Thymus (tissue), 14 donors: ENCODE measurements at places on chromosomes 1 and 21.
A peak's percentile ranks its signal among the peaks of the same experiment; 100 is the strongest.

DNA sequence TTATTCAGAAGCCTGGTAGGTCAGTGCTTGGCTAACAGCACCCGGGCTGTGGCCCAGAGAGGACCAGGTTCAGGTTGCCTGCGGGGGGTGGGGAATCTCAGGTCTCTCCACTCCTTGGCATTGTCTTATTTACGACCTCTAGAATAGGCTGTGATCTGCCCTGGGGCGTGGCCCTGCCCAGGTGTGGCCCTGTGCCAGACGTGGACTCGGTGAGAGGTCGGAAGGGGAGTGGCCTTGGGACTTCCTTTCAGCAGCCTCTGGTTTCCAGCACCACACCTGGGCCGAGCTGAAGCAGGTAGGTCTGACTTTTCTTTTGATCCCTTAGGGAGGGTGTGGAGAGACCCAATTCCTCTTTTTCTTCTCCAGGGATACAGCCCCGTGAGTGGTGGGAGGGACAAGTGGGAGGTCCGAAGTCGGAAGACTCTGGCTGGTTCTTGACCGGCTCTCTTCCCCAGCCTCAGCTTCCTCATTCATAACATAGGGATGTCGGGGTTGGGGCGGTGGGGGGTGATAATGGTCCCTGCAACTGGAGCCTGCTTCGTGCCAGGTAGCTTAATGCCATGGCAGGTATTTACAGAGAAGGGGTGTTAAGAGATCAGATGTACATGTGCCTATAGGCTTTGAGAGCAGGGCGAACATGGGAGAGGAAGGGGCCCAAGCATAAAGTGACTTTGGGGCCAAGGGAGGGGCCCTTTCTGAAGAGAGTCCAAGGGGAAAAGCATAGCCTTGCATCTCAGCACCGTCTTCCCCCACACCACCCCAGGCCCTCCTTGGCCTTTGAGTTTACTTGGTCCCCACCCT lies 16.5 kb downstream of the ACOT11 start:
- no peak for DNase-seq

GRCh38 chr1:55305735-55306134 lies 90.6 kb upstream of the USP24 start:
- DNase-seq = no peak

GRCh38 chr1:68231627-68232288 lies 565 bp downstream of the WLS start:
- DNase-seq = no peak

GRCh38 chr21:43209575-43210453 lies 41.0 kb downstream of the CRYAA start:
- no peak for DNase-seq

GRCh38 chr1:97042551-97042950 lies 321.0 kb downstream of the PTBP2 start:
- DNase-seq = no peak

- no peak for DNase-seq
These were observed 75.9 kb downstream of the ZSCAN20 start for GRCh38 chr1:33548319-33548718.

GRCh38 chr1:189623336-189623735 lies 854.3 kb downstream of the BRINP3 start:
- DNase-seq = no peak

GRCh38 chr1:182249201-182249676 lies 142.4 kb downstream of the GLUL start:
- no peak for DNase-seq

- DNase-seq = no peak
These were observed 21.8 kb downstream of the POFUT2 start for GRCh38 chr21:45265721-45266517.

GRCh38 chr1:2575801-2576663 lies 10.5 kb upstream of the PRXL2B start:
- DNase-seq = no peak

DNA sequence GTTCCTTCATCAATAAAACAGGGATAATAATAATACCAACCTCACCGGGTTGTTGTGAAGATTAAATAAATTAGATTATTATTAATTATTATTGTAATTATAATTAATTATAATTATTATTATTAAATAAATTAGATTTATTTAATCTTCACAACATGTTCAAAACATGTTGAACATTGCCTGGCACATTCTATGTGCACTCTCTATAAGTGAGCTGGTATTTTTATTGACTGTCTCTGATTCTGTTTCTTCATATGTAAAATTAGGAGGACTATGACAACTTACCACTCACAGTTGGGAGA lies 834 bp upstream of the C8B start:
- no peak for DNase-seq

GRCh38 chr1:89686520-89686919 lies 53.6 kb downstream of the LRRC8C start:
- DNase-seq = no peak

- no peak for DNase-seq
These were observed 34.0 kb downstream of the FH start for GRCh38 chr1:241485554-241485992.

- DNase-seq = no peak
These were observed 31.8 kb downstream of the ATF3 start for GRCh38 chr1:212640223-212640878.

- no peak for DNase-seq
These were observed 806.7 kb upstream of the PRMT6 start for GRCh38 chr1:106249810-106250209.

- no peak for DNase-seq
These were observed 21.6 kb upstream of the TEKT2 start for GRCh38 chr1:36062315-36062714.

DNA sequence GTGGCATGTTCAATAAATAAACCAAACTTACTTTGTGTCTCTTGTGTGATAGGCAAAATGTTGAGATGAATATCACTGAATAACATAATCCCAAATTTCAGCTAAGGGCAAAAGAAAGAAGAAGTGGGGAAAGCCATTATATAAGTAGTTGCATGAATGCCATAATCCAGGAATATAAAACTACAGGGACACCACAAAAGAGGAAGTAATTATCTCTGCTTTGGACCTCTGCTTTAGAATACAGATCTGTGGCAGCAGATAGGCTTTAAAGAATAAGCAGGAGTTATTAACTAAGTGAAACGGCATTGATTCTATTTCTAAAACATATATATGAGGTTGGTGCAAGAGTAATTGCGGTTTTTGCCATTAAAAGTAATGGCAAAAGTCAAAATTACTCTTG lies 288.5 kb upstream of the SNX7 start:
- no peak for DNase-seq

DNA sequence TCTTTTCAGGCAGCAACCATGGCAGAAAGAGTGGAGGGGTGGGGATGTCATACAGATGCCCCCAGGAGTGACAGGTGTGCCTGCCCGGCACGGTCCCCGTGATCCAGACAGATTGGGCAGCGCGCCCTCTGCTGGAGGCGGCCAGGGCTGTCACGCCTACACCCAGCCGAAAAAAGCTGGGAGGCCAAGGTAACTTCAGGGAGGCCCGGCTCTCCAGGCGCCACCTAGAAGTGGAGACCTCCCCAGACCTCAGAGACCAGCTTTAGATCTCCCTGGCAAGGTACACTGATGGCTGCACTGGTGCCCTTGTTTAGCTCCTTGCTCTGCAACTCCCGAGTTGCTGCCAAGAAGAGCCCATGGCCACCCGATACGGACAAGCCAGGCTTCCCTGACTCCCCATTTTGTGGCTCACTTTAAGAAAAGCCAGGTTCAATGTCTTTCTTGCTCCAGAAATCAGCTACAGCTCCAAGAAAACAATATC lies 6.6 kb downstream of the GOLT1A start:
- peak; percentile 80 for DNase-seq

- DNase-seq = no peak
These were observed 20.9 kb upstream of the COL11A1 start for GRCh38 chr1:103129255-103129654.

GRCh38 chr1:54812801-54813484 lies 11.8 kb upstream of the TTC22 start:
- DNase-seq = no peak

- DNase-seq = no peak
These were observed 42.3 kb downstream of the TCEANC2 start for GRCh38 chr1:54095546-54096226.

GRCh38 chr1:230105245-230105753 lies 38.3 kb downstream of the GALNT2 start:
- no peak for DNase-seq

GRCh38 chr21:38992737-38993136 lies 187.0 kb downstream of the ETS2 start:
- no peak for DNase-seq

- no peak for DNase-seq
These were observed 259.9 kb upstream of the FMN2 start for GRCh38 chr1:239831577-239832355.

- no peak for DNase-seq
These were observed 25.7 kb downstream of the AKNAD1 start for GRCh38 chr1:108831225-108831624.

GRCh38 chr1:28591708-28592320 lies at the start of gene RAB42:
Gene RAB42 (plus strand): TSS chr1:28592265. CDS start chr1:28592512, 247 bp downstream.
- peak; percentile 35 for DNase-seq

- DNase-seq = no peak
These were observed 75.5 kb downstream of the SETD4 start for GRCh38 chr21:35984654-35985361.

- no peak for DNase-seq
These were observed 4.2 kb upstream of the GPR61 start for GRCh38 chr1:109535481-109535880.

DNA sequence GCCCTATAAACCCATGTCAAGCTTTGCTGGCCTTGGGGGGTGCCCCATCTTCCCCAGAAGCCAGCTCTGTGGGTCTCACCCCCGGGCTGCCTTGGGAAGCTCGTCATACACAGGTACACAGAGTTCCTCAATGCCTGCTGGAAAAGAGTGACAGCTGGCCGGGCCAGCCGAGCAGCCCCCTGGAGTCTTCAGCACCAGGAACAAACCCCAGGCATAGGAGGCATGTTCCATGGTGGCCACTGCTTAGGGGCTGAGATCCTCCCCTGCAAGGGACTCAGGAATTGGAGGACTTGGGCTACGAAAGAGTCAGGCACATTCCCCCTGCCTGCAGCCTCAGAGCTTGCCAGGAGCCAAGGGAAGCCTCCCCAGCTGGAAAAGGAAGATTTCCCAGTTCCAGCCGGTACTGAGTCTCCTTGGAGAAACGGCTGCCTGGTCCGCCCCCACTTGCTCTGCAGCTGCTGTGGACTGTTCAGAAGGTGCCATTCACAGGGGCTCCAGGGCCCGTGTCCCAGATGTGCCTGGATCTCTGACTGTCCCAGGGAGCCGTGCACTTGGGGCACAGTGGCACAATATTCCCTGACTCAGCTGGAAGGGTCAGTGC lies 89.5 kb downstream of the STUM start:
- no peak for DNase-seq

- DNase-seq = no peak
These were observed 717 bp upstream of the MYCL start for GRCh38 chr1:39902460-39902807.

DNA sequence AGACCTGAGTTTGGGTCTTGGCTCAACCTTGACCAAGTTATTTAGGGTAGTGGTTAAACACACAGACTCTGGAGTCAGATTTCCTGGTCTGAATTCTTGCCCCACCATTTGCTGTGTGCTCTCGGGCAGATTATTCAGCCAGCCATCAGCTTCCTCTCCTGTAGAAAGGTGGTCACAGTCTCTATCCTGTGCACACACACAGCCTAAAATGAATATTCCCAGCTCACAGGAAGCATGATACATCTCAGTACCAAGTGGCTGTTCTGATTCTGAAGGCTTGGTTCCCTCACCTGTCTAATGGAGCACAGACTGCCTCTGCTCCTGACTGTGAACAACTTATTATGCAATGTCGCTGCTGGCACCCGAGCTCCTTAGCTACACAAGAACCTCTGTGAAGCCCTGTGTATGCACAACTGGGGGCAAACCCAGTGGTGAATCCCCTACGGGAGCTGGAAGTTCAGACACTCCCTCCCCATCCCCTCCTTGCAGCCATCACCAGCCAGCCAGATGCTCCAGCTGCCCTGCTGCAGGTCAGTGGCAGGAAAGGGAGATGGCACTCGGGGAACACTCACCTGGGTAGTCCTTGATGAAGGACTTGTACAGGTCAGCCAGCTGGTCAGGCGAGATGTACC lies 13.7 kb downstream of the ENO1 start:
- no peak for DNase-seq

- DNase-seq = no peak
These were observed 214.3 kb downstream of the PTPRU start for GRCh38 chr1:29450591-29450990.

DNA sequence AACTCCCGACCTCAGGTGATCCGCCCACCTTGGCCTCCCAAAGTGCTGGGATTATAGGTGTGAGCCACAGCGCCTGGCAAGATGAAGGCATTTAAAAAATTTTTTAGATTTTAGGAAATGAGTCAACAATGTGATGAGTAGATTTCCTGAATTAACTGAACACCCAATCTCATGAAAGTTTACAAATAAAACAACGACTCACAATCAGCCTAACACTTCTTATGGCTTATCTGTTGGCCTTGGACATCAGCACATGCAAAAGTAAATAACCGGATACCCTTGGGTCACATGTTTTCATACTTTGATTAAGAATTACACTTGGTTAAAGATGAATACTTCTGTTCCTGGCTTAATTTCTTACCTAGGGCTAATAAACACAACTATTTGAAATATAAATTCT lies 3.0 kb downstream of the GNG12 start:
- DNase-seq = no peak

GRCh38 chr1:211320980-211321379 lies 5.7 kb upstream of the TRAF5 start:
- DNase-seq = no peak

DNA sequence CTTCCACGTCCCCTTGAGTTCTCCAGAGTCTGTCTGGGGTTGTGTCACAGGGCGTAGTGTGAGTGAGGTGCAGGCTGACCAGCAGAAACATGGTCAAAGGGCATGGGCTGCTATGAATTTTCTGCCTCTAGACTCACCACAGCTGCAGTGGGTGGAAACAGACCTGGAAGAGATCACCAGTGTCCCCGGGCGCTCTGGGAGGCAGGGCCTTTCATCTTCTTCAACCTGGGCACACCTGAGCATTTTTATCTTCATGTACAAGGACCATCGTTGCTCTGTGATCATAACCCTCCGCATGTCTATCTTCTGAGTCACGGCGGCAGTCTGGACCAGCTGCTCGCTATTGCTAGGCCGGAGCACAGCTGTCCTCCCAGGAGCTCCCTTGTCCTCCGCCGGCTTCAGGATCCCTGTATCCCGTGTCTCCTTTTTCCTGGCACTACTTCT lies 29.6 kb downstream of the DEGS1 start:
- DNase-seq = no peak

DNA sequence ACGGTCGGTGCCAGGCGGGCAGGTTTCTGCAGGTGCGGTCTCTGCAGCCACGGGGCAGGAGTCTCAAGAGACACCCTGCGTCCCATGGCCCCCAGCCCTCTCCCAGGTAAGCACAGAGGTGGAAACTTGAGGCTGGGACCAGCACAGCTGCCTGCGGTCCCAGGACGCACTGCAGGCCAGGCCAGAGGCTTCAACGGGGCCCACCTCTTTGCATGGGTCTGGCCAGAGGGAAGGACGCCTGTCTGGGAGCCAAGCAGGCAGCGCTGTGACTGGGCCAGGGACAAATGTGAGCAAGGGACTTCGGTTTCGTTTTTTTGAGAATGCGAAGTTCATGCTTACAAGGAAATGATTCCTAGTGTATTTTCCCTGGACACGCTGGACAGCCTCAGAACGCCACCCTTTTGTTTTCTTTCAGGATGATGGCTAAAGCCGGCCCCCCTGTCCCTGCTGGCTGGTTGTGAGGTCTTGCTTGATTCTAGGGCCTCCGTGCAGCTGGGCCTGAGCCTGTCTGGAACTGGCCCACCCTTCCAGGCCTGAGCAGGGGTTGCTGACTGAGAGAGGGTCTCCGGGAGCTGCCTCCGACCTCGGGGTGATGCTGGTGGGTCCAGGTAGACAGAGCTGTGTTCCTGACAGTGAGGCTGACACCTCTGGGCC lies 38.3 kb downstream of the MORN1 start:
- DNase-seq = no peak

GRCh38 chr1:100769906-100770646 lies 50.5 kb downstream of the VCAM1 start:
- DNase-seq = no peak
